Adipocyte (in vitro differentiated cells): ENCODE measurements at places on chromosomes 6 and 20.
A peak's percentile ranks its signal among the peaks of the same experiment; 100 is the strongest.

- no peak for DNase-seq
Measured at GRCh38 chr20:62052842-62053464, 12.7 kb downstream of the TAF4 start.

- peak; percentile 58 for DNase-seq
Measured at GRCh38 chr6:30264743-30265142, 51.5 kb upstream of the TRIM26 start.

- DNase-seq = no peak
Measured at GRCh38 chr20:32526541-32526940, 58.6 kb downstream of the NOL4L start.

- no peak for DNase-seq
Measured at GRCh38 chr20:52852714-52853113, 119.4 kb upstream of the TSHZ2 start.

DNA sequence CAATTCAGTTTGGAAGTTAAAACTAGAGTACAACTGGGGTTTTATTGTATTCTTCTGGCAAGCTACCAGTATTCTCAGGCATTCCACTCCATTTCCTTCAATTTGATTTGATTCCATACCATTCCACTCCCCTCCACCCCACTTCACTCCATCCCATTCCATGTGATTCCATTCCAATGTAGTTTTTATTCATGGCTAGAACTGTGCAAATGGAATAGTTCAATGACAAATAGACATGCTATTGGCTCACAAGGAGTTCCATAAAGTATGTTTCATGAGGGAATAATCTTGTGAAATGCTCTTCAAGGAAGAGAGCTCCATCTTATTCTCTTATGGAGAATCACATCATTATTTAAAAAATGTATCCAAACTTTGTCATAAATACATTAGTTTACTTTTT, 285.0 kb upstream of the BMP2 start:
- DNase-seq = no peak

DNA sequence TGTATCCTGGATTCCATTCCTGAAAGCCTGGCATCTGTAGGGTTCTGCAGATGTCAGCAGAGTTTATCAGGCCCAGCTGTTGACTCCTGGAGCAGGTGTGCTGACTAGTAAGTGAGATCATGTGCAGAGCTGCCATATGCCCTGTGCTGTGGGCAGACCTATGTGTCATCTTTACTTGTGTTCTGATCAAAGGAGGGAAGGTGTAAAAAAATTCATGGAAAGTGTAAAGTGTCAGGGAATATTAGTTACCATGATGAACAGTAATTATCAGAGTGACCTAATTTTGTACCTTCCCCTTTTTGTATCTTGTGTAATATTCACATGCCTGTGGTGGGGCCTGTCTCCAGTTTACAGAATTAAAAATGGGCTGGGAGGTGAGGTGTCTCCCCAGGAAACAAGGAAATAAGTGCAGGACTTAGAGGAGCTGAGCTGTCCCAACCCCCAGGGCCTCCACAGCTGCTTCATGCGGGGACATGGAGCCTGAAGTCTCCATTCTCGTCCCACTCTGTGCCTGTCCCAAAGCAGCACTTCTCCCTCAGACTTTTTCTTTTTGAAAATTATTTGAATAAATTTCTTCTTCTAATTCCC, 148.2 kb upstream of the GGTLC1 start:
- no peak for DNase-seq

GRCh38 chr6:9233686-9234085, 798.3 kb upstream of the SLC35B3 start:
- DNase-seq = no peak

- DNase-seq = peak; percentile 38
Measured at GRCh38 chr6:26555505-26556262, 17.5 kb downstream of the HMGN4 start.

GRCh38 chr20:25571817-25572216, 13.5 kb downstream of the NINL start:
- no peak for DNase-seq
